AG10803 (cell line): ENCODE measurements at places on chromosomes 5 and 9.

- DNase-seq, result no peak
These were observed 27.5 kb upstream of the BOD1 start for GRCh38 chr5:173643964-173644363.

GRCh38 chr5:76705574-76705973, 10.4 kb upstream of the F2R start:
- DNase-seq, result no peak

DNA sequence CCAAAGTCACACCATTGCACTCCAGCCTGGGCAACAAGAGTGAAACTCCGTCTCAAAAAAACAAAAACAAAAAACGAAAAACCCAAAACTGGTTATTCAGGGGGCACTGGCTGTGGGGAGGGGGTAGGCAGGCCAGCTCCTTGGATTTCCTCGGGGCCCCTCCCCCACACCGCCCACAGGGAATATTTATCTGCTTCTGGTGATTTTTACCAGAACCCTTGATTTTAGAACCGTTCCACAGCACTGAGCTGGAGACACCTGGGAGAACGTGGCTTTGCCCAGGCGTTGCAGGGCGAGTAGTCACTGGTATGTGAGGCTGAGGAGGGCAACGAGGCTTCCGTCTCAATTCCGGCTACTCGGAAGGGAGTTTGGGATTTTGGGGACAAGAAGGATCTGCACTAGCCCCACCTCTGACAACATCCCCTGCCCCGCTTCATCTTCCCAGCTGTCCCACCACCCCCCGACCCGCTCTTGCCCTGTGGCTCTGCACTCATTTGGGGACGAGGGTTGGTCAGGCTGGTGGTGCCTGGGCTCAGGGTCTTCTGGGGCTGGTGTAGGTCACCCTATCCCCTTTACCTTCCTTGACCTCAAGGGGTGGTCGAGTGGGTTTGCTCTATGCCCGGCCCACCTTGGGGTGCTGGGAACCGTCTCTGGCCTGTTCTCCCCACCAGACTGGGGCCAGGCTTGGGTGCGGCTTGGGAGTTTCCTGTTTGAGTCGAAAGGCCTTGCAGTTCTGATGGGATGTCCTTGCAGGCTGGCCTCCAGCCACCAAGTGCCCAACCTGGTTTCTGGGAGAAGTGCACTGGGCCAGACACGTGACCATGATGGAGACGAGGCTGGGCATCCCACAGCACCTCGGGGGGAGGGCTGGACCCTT, 3.5 kb downstream of the AHRR start:
- DNase-seq, result no peak

DNA sequence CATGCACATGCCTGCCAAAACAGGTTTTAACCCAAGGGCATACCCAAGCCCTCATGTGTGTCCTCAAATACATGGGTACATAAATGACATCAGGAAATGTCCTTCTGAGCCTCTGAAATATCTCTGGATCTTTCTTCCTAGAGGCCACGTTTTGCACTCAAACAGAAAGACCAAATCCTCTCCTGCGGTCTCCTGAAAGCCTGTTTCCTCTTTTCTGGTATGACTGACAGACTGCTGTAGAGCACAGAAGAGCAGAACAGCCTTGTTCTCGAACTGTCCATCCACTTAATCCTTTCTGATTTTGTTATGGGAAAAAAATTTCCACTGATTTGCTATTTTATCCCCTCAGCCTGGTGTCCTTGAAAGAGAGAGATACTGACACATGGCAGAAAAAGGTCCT, 107.2 kb downstream of the ASTN2 start:
- DNase-seq, result no peak

DNA sequence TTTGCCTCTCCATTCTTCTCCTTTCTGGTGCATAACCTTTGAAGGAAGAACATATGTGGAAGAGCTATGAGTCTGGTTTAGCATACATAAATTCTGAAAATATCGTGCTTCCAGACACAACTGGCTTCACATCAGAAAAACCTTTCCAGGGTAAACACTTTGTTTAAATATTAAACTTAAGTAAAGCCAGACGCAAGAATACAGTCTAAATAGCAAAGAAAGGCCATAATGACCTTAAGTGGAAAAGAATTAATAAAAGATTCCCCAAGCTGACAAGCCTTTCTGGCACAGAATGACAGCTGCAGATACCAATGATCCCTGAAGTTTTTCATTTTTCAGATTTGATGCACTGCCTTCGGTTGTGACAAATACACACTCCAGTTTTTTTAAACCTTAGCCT, 13.5 kb upstream of the TSSK1B start:
- DNase-seq, result no peak

DNA sequence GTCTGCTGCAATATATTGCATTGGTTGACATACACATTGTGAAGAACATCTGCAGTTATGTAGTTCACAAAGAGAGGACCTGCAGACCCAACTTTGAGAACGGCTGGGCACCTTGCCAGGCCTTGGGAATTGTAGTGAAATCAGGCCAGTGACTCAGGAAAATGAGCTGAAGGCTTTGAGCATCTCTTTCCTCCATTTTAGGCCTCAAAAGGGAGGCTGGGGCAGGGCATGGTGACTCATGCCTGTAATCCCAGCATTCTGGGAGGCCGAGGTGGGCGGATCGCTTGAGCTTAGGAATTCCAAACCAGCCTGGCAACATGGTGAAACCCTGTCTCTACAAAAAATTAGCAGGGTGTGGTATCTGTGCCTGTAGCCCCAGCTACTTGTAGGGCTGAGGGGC, 1.4 kb upstream of the IPPK start:
- peak; percentile 76 for DNase-seq

DNA sequence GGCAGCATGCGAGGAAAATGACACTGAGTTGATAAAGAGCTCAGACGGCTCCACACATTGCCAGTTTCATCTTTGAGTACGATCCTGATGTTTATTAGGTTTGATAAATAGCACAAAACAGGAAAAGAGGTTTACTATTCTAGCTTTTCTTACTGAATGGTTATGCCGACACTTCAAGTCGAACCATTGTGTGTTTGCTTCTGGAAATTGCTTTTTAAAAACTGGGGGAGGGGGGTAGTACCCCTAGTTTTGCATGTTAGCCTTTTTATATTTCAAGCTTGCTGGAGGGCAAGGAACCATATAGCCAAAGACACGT, 5.2 kb downstream of the PTCH1 start:
- DNase-seq, result no peak

- DNase-seq, result no peak
These were observed 42.5 kb downstream of the CCL28 start for GRCh38 chr5:43369651-43370050.
